ENCODE measurements at places on chromosomes 2 and 18. TPM values are rescaled to one million over a fixed set of nuclear protein-coding genes. Genes with fewer than 3 reads are reported as not detected.

REEP1 gene
- total RNA-seq: 0.09 TPM

NTSR2 gene
- not detected for total RNA-seq

SPATA3 gene
- total RNA-seq: not detected

PROC gene
- total RNA-seq: not detected

LCT gene
- total RNA-seq: not detected

ADD2 gene
- 4.3 TPM for total RNA-seq

TEKT4 gene
- total RNA-seq: not detected

SKOR2 gene
- total RNA-seq: not detected

ARHGAP25 gene
- total RNA-seq: 3.1 TPM
